ENCODE measurements at places on chromosomes 2 and 18. TPM values are rescaled to one million over a fixed set of nuclear protein-coding genes. Genes with fewer than 3 reads are reported as not detected.
A peak's percentile ranks its signal among the peaks of the same experiment; 100 is the strongest.

DNA sequence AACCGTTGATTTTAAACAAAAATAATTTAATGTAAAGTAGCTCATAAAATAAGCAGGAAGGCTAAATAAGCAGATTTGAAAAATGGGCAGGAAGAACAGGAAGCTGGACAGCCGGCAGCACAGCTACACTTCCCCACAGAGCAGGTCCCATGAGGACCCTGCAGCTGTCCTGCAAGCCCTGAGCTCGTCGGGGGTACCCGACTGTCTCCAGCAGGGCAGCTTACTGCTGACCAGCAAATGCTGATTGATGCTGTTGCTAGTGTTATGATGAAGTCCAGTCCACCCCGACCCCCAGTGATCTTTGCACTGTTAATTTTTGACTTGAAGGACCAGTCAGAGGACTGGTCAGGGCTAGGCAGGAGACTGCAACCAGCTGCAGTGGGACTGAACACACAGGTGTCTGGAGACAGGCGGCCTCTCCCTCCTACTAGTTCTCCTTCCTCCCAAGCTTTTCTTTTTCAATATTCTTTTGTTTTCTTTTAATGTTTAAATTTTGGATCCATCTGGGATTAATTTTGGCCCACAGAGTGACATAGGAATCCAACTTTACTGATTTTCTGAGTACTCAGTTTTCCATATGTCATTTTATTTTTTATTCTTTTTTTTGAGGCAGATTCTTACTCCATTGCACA lies 27.7 kb downstream of the POLE4 start:
- DNase-seq = no peak

The C2orf80 gene
- polyA plus RNA-seq = not detected

The MAB21L4 gene
- not detected for polyA plus RNA-seq

The POTEI gene
- not detected for polyA plus RNA-seq

GRCh38 chr2:159807183-159808031 lies 9.4 kb upstream of the CD302 start:
- peak; percentile 14 for DNase-seq

DNA sequence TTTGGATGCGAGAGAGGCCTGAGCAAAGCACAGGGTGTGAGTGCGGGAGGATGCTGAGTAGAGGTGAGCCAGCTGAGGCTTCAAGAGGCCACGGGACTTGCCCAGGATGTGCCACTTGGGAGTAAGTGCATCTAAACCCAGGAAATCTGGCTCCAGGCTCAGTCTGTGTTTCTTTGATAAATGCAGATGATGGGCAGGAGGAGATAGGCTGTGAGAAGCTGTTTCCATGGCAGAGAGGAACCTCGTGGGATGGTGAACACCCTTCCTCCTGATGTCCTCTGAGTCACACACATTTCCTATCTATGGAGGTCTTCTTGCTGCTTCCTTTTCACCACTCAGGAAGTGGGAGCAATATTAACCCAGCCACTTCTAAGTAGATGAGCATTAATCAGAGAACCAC lies 38.4 kb upstream of the CELF4 start:
- no peak for DNase-seq

The IGFBP5 gene
- 58.2 TPM for polyA plus RNA-seq
